Epithelial cell of prostate (primary cell): ENCODE measurements at places on chromosomes 11 and 22.

- no peak for DNase-seq
Measured at GRCh38 chr22:34845391-34845790, 220.6 kb upstream of the ISX start.

- no peak for DNase-seq
Measured at GRCh38 chr11:35792846-35793192, 130.2 kb downstream of the TRIM44 start.

GRCh38 chr11:35083431-35084238 lies 55.3 kb upstream of the CD44 start:
- DNase-seq, result no peak

- DNase-seq, result no peak
Measured at GRCh38 chr22:22934543-22935055, 47.0 kb downstream of the IGLL5 start.

- no peak for DNase-seq
Measured at GRCh38 chr11:115348416-115348815, 155.8 kb downstream of the CADM1 start.
